ENCODE measurements at places on chromosomes 11 and 22. TPM values are rescaled to one million over a fixed set of nuclear protein-coding genes. Genes with fewer than 3 reads are reported as not detected.

DNA sequence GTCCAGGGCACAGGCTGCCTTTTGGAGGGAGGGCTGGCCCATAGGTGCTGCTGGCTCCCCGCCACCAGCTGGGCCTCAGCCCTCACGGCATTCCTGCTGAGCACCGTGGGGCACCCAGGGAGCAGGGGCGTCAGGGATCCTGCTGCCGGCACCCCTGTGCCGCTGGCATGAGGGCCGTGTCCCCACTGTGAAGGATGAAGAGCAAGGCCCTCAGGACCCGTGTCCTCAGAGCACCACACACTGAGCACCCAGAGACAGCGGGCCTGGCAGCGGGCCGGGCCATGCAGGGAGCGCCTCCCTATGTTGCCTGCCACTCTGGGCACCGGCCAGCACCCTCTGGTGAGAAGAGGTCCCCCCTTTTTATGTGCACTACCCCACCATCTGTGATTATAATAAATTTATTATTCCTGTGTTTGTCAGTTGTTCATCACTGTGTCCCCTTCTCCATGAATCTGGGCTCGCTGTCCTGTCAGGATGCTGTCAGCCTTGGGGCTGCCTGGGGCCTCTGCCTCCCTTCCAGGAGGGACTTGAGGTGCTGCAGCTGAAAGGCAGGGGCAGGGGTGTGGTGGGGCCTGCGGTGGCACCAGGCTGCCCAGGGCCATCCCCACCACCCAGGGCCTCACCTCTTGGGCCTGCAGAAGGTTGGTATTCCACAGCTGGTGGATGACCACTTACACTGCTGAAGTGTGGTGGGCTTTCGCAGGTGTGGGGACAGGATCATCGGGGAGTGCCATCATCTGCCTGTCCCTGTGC is 80.0 kb downstream of the MED15 start:
- no peak for DNase-seq

DNA sequence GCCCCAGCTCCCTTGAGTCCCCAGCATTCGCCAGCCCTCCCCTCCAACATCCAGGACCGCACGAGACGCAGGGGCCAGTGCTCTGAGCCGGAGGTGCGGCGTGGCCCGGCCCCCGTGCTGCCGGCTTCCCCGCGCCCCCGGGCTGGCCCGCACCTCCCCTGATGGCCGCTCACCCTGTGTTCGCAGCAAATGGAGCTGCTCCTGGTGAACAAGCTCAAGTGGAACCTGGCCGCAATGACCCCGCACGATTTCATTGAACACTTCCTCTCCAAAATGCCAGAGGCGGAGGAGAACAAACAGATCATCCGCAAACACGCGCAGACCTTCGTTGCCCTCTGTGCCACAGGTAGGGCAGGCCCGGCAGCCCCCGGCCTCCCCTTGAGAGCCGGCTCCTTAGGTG is 2.7 kb downstream of the CCND1 start:
- no peak for DNase-seq

Gene NRIP3
- 1.0 TPM for total RNA-seq

DNA sequence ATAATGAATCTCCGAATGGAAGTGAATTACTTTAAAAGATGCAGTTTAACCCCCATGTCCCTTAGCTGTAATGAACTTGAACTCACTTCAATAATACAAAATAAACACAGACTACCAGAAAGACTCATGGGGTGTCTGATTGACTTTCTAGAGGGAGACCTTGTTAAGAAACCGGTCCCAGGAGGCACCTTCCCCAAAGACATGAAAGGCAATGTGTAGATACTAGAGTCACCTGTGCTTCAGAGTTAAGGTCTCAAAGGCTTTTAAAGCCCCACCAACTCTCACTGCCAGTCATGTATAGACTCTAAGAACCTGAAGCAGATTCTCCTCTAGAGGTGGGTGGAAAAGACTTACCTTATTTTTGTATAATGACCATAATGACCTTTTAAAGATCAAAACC is at the start of gene OR8J1:
OR8J1 (plus strand) TSS at position 301 of the 400 bp plus-strand sequence. CDS start 5,956 bp downstream, outside the sequence.
- DNase-seq = no peak

DNA sequence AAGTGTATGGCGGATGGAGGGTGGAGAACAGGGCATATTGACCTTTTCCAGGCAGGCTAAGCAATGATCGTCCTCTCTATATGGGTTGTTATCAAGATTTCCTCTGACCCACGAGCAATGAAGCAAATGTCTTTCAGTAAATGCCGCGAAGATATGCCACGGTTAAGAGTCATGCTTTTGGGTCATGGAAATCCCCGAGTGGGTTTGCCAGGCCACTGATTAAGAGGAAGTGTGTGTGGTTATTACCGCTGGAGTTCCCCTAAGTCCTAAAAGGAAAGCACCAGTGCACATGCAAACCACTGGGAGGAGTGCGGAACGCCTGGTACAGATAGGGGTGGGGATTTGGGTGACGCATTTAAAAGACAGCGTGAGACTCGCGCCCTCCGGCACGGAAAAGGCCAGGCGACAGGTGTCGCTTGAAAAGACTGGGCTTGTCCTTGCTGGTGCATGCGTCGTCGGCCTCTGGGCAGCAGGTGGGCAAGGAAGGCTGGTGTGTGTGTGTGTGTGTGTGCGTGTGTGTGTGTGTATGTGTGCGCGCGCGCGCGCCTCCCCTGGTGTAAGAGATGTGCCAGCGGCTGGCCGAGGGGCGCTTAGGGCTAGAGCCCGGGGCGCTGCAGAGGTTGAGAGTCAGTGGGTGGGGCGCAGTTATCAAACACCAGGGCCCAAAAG is at the start of gene BIRC3:
BIRC3 (plus strand) TSS at position 386 of the 669 bp plus-strand sequence. CDS start 7,026 bp downstream, outside the sequence.
- DNase-seq = peak; percentile 57

GRCh38 chr22:27466778-27467438 is 334.6 kb downstream of the MN1 start:
- no peak for DNase-seq

Gene HTR3A
- not detected for total RNA-seq

Gene MUC5AC
- not detected for total RNA-seq

GRCh38 chr11:69001243-69002081 is 11.6 kb downstream of the MRGPRF start:
- DNase-seq = no peak

DNA sequence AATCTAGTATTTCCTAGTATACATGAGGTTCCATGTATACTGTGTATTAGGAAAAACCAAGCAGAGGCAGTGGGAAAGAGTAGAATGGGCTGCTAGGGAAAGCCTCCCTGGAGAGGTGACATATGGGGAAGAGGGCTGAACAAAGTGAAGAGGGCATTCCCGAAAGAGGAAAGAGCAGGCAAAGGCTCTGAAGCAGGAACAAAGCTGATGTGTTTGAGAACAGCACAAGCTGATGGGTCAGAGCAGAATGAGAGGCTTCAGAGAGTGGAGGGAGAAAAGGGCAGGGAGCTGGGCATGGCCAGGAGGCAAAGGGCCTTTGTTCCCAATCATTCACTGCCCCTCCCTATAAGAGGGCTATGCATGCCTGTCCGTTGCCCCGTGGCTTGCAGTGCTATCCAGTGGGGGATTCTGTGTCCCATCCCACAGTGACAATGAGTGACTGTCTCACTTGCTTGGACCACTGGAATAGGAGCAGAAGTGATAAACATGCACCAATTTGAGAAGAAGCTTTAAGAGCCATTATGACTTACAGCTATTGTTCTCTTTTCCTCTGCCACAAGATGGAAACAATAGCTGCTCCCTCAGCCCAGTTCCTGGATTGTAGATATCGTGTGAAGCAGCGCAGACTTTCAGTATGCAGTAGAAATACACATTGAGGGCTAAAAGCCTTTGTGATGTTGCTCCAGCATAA is 39.6 kb downstream of the GALNT18 start:
- DNase-seq = peak; percentile 26

DNA sequence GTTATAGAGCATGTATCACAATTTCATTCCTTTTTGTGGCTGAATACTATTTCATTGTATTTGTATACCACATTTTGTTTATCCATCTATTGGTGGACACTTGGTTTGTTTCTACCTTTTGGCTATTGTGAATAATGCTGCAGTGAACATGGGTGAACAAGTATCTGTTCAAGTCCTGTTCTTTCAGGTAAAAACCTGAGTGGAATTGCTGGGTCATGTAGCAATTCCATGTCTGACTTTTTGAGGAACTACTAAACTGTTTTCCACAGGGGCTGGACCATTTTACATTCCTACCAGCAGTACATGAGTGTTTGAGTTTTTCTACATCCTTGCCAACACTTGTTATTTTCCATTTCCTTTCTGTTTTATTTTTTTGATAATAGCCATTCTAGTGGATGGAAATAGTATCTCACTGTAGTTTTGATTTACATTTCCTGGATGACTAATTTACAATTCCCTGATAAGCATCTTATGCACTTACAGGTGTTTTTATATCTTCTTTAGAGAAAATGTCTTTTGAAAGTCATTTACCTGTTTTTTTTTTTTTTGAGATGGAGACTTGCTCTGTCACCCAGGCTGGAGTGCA is 12.2 kb downstream of the CABIN1 start:
- no peak for DNase-seq

DNA sequence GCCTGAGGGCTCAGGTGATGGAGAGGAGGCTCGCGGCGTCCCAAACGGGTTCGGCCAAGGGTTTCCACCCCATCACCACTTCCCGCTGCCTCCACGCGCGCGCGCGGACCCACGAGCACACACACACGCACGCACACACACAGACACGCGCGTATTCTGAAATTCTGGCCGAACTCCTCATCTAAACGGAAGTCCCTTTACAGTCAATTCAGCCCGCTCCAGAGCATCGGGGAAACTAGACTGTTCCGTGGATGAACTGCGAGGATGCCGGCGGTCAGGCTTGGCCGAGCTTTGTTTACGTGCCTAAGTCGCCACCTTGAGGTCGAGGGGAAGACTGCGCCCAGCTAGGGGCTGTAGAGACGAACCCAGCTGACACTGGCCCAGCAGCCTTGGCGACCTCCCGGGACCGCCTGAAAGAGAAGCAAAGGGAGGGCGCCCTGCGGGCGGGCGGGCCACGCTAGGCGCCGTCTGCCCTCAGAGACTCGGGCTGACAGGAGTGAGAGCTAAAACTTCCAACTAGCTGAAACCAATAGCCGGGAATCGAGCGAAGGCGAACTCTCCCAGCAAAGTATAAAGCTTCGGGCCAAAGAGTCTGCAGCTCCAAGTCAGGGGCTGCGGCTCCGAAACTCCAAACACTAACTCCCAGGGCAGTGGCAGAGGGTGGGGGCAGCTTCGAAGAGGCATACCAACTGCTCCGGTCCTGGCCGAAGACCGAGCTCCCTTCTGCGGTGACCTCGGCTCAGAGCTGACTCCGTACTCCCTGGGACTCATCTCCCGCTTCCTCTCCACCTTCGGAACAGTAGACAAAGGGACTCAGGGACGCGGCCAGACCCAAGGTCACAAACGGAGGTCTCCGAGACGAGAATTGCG is 124.7 kb upstream of the C11orf58 start:
- DNase-seq = peak; percentile 86

Gene OR8D4
- 0.14 TPM for total RNA-seq

Gene PDGFB
- 0.98 TPM for total RNA-seq

DNA sequence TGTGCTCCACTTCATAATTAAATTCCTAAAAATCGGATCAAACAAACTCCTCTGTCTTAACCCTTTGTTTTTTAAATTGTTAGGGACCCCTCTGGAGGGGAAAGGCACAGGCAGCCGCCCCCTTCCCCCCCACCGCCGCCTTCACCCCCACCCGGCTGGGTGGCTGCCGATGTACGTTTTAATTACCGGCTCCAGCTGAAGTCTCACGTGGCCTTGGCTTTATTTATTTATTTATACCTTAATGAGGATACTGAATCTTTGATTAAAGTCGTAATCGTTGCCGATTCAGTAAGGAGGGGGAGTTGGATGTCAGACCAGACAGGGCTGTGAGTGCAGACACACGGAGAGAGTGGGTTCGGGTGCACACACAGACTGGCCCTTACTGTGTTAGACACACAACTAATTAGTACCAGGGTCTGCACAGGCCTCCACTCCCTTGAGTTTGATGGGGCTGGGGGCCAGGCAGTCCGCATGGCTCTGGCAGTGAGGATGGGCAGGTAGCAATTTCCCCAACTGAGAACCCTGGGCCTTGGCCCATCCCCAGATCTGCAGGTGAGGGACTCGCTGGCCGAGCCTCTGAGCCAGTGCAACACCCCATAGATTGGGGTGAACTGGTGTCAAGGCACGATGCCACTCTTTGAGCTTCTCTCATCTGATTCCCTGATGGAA is 51.3 kb upstream of the NNMT start:
- DNase-seq = no peak

- DNase-seq = no peak
Observed at GRCh38 chr22:23376256-23376655, 195.9 kb downstream of the BCR start.

DNA sequence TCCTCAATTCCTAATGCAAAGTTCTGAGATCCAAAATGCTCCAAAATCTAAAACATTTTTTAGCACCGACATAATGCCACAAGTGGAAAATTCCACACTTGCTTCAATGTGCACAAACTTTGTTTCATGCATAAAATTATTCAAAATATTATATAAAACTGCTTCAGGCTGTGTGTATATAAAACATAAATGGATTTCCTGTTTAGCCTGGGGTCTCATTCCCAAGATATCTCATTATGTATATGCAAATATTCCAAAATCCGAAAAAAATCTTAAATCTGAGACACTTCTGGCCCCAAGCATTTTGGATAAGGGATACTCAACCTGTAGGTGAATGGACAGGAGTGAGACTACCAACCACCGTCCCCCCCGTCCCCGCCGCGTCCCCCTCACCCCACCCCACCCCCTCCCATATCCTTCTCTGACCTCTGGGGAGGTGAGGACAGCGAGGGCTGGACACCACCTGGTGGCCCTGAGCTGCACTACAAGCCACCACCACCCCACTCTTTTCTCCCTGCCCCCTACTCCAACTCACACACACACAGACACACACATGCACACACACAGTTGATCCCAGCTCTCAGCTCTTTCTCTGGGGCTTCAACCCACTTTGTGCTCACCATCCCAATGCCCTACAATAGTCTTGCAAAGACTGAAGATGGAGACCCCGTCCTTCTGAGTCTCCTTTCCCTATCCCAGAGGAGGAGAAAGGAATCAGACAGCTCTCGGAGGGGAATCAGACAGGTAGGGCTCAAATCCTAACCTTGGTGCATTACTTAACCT is 101.0 kb downstream of the PDE2A start:
- peak; percentile 58 for DNase-seq

DNA sequence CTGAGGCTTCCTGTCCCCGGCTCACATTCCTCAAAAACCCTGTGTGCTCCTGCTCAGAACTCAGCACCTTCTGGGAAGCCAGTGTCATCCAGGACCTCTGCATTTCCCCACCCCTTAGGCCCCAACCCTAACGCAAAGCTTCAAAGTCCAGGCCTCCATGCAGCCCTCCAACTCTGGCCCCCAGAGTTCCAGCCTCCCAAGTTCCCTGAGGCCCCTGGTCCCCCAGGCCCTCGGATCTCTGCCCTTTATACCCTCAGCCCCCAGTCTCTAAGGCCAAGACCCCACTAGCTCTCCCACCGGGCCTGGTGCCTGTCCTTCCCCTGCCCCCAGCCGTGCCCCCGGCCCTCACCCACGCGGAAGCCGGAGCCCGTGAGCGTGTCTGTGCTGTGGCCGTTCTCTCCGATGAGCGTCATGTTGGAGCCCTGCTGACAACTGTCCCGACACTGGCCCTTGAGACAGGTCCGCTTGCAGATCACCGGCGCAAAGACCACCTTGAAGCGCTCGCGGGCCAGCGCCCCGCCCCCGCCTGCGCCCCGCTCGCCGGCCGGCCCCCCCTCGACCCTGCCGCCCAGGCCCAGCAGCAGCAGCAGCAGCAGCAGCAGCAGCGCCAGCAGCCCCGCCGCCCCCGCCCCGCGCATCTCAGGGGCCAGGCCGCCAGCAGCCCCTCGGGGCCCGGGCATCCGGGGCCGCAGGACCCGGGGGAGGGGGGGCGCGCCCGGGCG is 718 bp downstream of the LTBP3 start:
- no peak for DNase-seq

Gene OR51I1
- 0.23 TPM for total RNA-seq

- no peak for DNase-seq
Observed at GRCh38 chr11:34600339-34601084, 20.4 kb upstream of the EHF start.

All from liver (tissue), 10 donors.